ENCODE measurements at places on chromosomes 13 and 19. TPM values are rescaled to one million over a fixed set of nuclear protein-coding genes. Genes with fewer than 3 reads are reported as not detected.

Gene STXBP2
- total RNA-seq, result 166 TPM

Gene ABHD13
- 9.6 TPM for total RNA-seq

Gene PCDH20
- total RNA-seq, result 8.6 TPM

Gene ZNF724
- total RNA-seq, result 6.7 TPM

Gene GJB2
- total RNA-seq, result 50.4 TPM

Gene PPM1N
- total RNA-seq, result 1.7 TPM

- H3K36me3 ChIP-seq, result no peaks in the 10 kb centered on the region
- no peak overlapping the region for H3K27ac ChIP-seq
- no peaks in the 10 kb centered on the region for H3K27me3 ChIP-seq
- DNase-seq, result no peak
These were observed 6.1 kb upstream of the BTBD2 start for GRCh38 chr19:2021453-2022140.

- H3K27me3 ChIP-seq, result no peaks in the 10 kb centered on the region
- H3K27ac ChIP-seq, result peak overlapping the region; percentile 99
These were observed 606 bp downstream of the ERCC5 start for GRCh38 chr13:102846261-102847015.

GRCh38 chr19:39385629-39386411 lies 5.1 kb downstream of the PAF1 start:
- peaks cover 8% of the 10 kb centered on the region for H3K36me3 ChIP-seq
- peaks cover 5% of the 10 kb centered on the region for H3K4me1 ChIP-seq
- no peak for DNase-seq

DNA sequence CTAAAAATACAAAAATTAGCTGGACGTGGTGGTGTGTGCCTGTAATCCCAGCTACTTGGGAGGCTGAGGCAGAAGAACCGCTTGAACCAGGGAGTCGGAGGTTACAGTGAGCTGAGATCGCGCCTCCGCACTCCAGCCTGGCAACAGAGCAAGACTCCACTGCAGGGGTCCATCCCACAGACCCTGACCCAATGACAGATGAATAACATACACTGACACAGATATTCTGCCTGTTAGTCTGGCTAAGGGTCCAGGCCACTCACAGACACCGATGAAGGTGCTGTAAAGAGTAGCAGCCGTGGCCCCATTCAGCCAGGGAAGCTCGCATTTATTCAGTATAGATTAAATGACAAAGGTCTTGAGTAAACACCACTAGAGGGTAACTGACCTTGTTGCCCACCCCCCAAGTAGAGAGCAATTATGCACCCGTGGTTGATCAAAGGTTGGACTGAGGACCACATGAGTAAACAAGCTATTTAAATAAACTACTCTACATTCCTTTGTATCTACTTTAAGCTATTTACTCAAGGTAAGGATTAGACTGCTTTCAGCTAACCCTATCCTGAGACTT lies 8.5 kb upstream of the CRYL1 start:
- H3K4me1 ChIP-seq, result no peaks in the 10 kb centered on the region
- H3K27me3 ChIP-seq, result no peaks in the 10 kb centered on the region
- H3K4me3 ChIP-seq, result no peak overlapping the region
- DNase-seq, result no peak

DNA sequence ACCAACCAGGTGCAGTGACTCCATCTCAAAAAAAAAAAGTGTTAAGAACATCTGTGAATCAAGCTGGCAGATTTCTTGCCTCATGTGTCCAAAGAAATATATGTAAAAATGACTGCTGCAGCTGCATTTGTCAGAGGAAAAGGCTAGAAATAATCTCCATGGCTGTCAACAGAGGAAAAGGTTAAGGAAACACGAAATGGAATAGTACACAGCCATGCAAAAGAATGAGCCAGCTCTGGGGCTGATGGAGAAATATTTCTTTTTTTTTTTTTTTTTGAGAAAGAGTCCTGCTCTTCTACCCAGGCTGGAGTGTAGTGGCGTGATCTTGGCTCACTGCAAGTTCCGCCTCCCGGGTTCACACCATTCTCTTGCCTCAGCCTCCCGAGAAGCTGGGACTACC lies 6.6 kb downstream of the RAB3D start:
- DNase-seq, result no peak
- H3K27me3 ChIP-seq, result no peaks in the 10 kb centered on the region
- H3K4me1 ChIP-seq, result peaks cover under 1% of the 10 kb centered on the region
- no peaks in the 10 kb centered on the region for H3K36me3 ChIP-seq
- H3K4me3 ChIP-seq, result no peak overlapping the region
- H3K27ac ChIP-seq, result no peak overlapping the region

GRCh38 chr19:47229676-47230053 lies 1.3 kb downstream of the BBC3 start:
- no peak overlapping the region for H3K27ac ChIP-seq
- peak; percentile 59 for DNase-seq
- H3K4me1 ChIP-seq, result peaks cover 10% of the 10 kb centered on the region
- no peaks in the 10 kb centered on the region for H3K27me3 ChIP-seq
- no peaks in the 10 kb centered on the region for H3K36me3 ChIP-seq

DNA sequence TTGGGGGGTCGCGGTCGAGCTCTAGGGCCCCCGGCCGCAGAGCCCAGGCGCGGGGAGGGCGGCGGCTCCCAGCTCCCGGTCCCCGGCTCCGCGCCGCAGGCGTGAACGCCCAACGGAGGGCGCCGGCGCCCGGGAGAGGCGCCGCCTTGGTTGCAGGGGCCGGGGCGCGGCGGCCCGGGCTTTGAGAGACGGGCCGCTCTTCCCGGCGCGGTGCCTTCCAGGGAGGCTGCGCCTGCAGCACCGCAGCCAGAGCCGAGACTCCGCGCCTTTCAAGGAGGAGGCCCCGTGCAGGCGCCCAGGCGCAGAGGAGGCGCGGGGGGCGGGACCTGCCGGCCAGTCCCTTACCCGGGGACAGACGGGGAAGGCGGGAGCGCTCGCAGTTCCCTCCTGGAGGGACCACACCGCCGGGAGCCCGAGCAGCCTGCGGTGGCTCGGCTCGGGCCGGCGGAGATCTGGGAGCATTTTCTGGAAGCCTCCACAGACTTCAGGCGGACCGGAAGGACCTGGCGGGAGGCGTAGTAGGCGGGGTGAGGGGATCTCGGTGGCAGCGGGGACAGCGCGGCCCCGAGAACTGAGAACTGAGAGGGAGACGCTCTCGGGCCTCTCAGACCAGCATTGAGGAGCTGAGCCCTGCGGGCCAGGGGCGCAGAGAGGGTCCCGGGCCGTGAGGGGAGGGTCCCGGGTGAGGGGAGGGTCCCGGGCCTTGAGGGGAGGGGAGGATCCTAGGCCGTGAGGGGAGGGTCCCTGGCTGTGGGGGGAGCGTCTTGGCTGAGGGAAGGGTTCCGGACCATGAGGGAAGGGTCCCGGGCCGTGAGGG lies 25.5 kb upstream of the MCF2L start:
- no peaks in the 10 kb centered on the region for H3K36me3 ChIP-seq
- H3K27me3 ChIP-seq, result no peaks in the 10 kb centered on the region
- H3K27ac ChIP-seq, result peak overlapping the region; percentile 36
- H3K4me3 ChIP-seq, result peak overlapping the region; percentile 63
- peak; percentile 57 for DNase-seq

GRCh38 chr13:60074397-60074796 lies 89.3 kb downstream of the DIAPH3 start:
- no peak overlapping the region for H3K4me3 ChIP-seq
- H3K27me3 ChIP-seq, result no peaks in the 10 kb centered on the region
- H3K4me1 ChIP-seq, result no peaks in the 10 kb centered on the region
- H3K36me3 ChIP-seq, result no peaks in the 10 kb centered on the region

DNA sequence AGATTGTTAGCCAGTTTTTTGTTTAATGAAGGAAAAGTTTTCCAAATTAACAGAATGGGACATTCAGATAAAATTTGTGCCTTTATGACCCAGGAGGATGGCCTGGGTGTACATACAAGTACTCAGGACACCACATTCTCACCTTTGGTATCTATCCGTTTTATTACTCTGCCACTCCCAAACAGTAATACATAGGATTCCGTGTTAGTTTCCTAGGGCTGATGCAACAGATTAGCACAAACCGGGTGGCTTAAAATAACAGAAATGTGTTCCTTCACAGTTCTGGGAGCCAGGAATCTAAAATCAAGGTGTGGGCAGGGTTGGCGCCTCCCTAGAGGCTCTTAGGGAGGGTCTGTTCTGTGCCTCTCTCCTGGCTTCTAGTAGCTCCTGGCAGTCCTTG lies 129.9 kb downstream of the GGACT start:
- no peak overlapping the region for H3K27ac ChIP-seq
- no peaks in the 10 kb centered on the region for H3K36me3 ChIP-seq
- no peaks in the 10 kb centered on the region for H3K4me1 ChIP-seq
- DNase-seq, result no peak
- no peak overlapping the region for H3K4me3 ChIP-seq

DNA sequence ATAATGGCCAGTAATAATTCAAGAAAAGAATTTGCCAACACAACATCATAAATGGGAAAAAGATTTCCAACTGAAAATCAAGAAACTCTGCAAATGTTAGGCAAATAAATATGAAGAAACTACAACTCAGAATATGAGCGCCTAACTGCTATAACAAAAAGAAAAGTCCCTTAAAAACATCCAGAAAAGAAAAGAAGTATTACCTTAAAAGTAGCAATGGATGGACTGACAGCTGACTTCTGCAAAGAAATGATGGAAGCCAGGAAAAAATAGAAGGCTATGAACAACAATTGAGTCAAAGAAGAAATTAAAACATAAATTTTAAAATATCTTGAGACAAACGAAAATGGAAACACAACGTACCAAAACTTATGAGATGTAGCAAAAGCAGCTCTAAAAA lies 482.3 kb upstream of the ZNF507 start:
- no peak for DNase-seq
- H3K4me3 ChIP-seq, result no peak overlapping the region
- H3K4me1 ChIP-seq, result no peaks in the 10 kb centered on the region
- no peaks in the 10 kb centered on the region for H3K27me3 ChIP-seq

GRCh38 chr19:41575998-41576397 lies at the start of gene CEACAM21:
CEACAM21 (plus strand) TSS chr19:41576166; CDS start chr19:41576275, 109 bp downstream.
- H3K36me3 ChIP-seq, result no peaks in the 10 kb centered on the region
- no peak within 1 kb of the TSS for H3K4me3 ChIP-seq
- DNase-seq, result peak; percentile 59
- H3K27me3 ChIP-seq, result no peaks in the 10 kb centered on the region

GRCh38 chr19:13665125-13665905 lies 99.0 kb upstream of the MRI1 start:
- no peak overlapping the region for H3K27ac ChIP-seq
- H3K36me3 ChIP-seq, result no peaks in the 10 kb centered on the region
- peak; percentile 42 for DNase-seq
- no peaks in the 10 kb centered on the region for H3K27me3 ChIP-seq
- no peak overlapping the region for H3K4me3 ChIP-seq
- no peaks in the 10 kb centered on the region for H3K4me1 ChIP-seq

DNA sequence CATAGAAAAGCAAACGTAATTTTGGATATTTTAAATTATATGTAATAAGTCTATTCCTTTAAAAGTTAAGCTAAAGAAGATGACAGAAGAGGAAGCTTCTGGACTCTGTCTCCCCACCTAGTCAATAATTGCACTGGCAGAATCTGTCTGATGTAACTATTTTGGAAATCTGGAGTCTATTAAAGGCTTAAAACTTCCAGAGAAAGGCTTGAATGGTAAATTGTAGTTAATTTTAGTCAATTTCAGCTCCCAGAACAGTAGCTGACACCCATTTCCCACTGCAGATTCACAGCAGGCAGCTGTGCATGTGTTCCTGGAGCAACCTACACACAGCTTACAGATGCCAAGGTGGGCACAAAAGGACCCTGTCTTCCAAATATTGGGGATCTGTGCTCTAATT lies 304.1 kb downstream of the PCDH20 start:
- no peak overlapping the region for H3K27ac ChIP-seq
- H3K27me3 ChIP-seq, result no peaks in the 10 kb centered on the region
- no peak overlapping the region for H3K4me3 ChIP-seq
- H3K36me3 ChIP-seq, result no peaks in the 10 kb centered on the region
- no peak for DNase-seq

- H3K27ac ChIP-seq, result no peak overlapping the region
- H3K36me3 ChIP-seq, result no peaks in the 10 kb centered on the region
- DNase-seq, result no peak
- H3K4me1 ChIP-seq, result no peaks in the 10 kb centered on the region
- no peak overlapping the region for H3K4me3 ChIP-seq
These were observed 62.2 kb downstream of the ERCC5 start for GRCh38 chr13:102907886-102908515.

DNA sequence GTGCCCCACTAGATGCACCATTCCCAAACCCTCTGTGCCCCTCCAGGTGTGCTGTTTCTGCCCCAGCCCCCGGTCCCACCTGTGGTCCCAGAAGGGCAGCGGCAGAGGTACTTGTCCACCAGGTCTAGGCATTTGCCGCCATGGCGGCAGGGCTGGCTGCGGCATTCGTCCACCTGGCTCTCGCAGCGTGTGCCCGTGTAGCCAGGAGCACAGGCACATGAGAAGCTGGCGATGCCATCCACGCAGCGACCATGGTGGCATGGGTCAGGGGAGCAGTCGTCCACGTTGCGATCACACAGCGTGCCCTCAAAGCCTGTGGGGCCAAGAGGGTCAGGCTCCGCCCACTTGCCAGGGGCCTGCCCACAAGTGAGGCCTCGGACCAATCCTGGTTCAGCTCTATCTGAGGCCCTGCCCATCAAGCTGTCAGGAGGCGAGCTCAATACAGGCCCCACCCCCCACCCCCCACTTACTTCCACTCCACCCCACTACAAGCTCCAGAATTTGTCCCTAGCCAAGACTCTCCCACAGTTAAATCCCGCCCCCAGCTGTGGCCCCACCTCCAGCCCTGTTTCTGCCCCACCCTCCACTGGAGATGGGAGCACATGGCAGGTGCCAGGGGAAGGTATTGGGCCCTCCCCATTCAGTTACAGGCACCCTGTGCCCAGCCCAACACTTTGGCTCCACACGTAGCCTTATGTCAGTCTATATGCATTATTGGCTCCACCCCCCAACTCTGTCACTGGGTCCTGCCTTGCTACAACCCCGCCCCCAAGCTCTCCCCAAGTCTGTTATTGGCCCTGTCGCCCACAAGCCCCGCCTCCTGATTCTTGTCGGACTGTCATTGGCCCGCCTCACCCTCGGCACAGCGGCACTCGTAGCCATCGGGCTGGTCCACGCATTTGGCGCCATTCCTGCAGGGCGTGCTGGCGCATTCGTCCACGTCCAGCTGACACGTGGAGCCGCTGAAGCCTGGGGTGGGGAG lies 13.5 kb downstream of the NOTCH3 start:
- H3K36me3 ChIP-seq, result no peaks in the 10 kb centered on the region
- no peak overlapping the region for H3K27ac ChIP-seq
- no peaks in the 10 kb centered on the region for H3K27me3 ChIP-seq

DNA sequence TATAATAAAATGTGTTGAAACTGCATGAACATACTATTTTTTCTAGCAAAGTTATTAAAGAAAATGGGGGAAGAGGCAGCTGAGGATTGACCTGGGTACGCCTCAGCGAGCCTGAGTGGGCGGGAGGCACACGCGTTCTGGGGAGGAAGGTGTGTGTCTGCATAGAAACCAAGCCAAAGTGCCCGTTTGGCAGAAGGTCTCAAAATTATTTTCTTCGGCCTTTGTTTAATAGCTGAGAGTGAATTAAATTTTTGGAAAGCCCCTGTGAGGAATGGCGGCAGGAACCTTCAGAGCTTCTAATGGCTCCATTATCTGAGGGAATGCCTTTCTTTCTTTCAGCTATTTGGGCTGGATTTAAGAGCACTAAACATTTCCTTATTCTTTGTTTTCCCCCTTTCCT lies 5.2 kb downstream of the ZIC2 start:
- no peaks in the 10 kb centered on the region for H3K36me3 ChIP-seq
- no peak overlapping the region for H3K27ac ChIP-seq
- DNase-seq, result no peak
- peaks cover 97% of the 10 kb centered on the region for H3K27me3 ChIP-seq

GRCh38 chr19:24029941-24030636 lies 56.9 kb upstream of the ZNF254 start:
- H3K4me1 ChIP-seq, result peaks cover 5% of the 10 kb centered on the region
- DNase-seq, result no peak
- no peaks in the 10 kb centered on the region for H3K27me3 ChIP-seq

- no peaks in the 10 kb centered on the region for H3K36me3 ChIP-seq
- H3K27me3 ChIP-seq, result no peaks in the 10 kb centered on the region
- peak; percentile 24 for DNase-seq
- no peaks in the 10 kb centered on the region for H3K4me1 ChIP-seq
- H3K27ac ChIP-seq, result peak overlapping the region; percentile 17
- H3K4me3 ChIP-seq, result no peak overlapping the region
These were observed 47.7 kb upstream of the USPL1 start for GRCh38 chr13:30569901-30570576.
